DMS79 (cell line): ENCODE measurements at places on chromosomes 1 and 21.
A peak's percentile ranks its signal among the peaks of the same experiment; 100 is the strongest.

GRCh38 chr1:243595527-243596210 is 254.4 kb downstream of the AKT3 start:
- DNase-seq = no peak

- DNase-seq = peak; percentile 15
These were observed 8.6 kb upstream of the MT1HL1 start for GRCh38 chr1:237012788-237013383.

DNA sequence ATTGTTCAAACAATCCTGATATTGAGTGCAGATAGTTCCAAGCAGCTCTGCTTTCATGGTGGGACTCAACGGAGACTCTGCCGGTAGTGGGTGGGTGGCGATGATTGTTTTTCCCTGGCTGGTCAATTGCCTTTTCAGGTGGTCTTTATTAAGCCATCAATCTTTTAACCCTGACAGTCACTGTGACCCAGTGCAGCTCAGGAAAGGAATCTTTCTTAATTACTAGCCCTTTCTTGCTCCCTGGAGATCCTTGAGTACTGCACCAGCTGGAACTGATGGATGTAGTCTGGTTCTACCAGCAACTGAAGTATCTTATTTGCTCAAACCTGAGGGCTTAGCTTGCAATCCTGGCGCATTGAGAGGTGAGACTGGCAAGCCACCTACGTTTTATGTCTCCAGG is 196.4 kb downstream of the PLPP3 start:
- DNase-seq = peak; percentile 70

GRCh38 chr1:41330588-41331545 is 30.4 kb upstream of the FOXO6 start:
- DNase-seq = no peak

DNA sequence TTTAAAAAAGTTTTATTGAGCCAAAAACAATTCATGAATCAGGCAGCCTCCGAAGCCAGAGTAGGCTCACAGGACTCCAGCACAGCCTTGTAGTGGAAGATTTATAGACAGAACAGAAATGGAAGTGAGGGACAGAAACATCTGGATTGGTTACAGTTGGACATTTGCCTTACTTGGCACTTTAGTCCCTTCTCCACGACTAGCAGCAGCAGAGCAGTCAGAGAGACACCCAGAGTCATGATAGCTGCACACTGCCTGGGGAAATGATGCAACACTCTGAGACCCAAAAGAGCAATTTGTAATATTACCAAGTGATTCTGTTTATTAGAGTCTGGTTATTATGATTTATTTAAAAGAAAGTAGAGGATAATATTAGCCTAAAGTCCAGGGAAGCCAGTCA is 72.2 kb upstream of the KRTAP11-1 start:
- no peak for DNase-seq

- no peak for DNase-seq
These were observed 277.2 kb upstream of the GJB5 start for GRCh38 chr1:34477632-34478141.

- DNase-seq = peak; percentile 87
These were observed 136.1 kb downstream of the DISP1 start for GRCh38 chr1:222950892-222951291.

DNA sequence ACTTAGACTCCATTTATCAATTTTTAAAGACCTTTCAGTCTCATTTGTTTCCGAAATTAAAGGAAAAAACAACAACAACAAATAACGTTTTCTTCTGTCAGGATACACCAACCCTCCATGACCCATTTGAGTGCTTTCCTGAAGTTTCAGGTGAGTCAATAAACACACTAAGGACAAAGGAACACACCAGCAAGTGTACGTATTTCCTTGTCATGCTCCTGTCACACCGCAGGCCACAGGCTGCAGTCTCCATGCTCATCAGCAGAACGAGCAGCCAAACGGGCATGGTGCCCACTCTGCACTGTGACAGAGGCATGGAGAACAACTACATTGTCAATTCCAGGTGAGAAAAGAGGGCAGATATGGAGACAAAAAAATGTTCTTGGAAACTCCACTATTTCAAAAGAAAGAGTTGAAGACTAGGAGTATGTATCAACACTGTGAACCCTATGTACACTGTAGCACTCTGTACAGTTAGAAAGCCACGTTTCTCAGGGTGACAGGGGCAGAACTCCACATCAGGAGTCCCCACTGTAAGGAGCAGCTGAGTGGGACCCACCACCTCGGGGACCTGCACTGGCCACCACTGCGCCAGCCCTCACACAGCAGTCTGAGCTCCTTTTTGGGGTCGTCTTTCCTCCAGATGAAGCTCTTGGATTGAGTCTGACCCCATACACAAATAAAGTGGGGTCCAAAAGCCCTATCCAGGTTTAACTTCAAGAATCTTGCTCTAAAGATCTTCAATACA is 2.6 kb downstream of the PTTG1IP start:
- DNase-seq = no peak

DNA sequence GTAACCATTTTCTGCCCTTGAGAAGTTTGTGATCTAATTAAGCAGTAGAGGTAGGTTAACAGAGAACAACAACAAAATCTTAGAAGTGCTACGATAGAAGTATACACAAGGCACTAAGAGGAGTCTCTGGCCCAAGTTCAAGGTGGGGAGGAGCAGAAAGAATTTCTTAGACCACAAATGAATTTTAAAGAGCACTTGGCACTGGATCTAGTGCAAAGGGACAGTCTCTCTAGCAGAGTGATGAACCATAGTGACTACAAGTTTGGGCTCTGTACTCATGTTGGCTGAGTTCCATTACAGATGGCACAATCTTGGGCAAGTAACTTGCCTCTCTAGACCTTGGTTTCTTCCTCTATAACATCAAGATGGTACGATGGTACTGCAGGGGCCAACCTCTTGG is 33.3 kb upstream of the PIGC start:
- DNase-seq = no peak

DNA sequence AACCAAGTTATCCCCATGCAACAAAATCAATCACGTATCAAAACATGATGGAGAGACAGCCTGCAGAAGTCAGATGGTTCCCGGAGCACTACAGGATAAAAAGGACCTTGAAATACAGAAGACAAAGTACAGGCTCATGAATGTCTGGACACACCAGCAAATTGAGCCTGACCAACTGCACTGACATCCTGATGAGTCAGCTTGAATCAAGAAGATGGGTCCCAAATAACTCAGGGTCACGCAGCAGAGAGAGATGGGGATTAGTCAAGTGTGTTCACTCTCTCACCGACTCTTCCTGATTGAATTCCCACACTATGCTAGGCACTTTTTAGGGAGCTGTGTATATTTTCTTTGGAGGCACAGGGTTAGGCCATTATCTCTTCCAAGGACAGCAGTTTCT is 71.1 kb upstream of the DIRAS3 start:
- DNase-seq = no peak

DNA sequence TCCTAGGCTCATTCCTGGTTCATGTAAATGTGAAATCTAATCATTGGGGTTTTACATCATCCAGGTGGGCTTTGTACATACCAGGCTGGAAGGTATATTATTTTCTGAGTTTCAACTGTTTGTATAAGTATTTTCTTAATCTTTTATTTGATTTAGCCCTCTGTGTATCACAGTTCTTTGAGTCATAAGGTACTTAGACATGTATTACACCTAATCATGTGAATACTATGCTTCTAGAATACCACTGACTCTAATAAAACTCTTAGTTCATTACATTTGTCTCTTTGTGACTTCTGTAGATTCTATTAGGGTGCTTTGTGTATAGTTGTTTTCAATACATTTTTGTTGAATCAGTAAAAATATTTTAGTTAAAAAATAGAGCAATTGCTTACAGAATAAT is 92.8 kb downstream of the ZFYVE9 start:
- no peak for DNase-seq

DNA sequence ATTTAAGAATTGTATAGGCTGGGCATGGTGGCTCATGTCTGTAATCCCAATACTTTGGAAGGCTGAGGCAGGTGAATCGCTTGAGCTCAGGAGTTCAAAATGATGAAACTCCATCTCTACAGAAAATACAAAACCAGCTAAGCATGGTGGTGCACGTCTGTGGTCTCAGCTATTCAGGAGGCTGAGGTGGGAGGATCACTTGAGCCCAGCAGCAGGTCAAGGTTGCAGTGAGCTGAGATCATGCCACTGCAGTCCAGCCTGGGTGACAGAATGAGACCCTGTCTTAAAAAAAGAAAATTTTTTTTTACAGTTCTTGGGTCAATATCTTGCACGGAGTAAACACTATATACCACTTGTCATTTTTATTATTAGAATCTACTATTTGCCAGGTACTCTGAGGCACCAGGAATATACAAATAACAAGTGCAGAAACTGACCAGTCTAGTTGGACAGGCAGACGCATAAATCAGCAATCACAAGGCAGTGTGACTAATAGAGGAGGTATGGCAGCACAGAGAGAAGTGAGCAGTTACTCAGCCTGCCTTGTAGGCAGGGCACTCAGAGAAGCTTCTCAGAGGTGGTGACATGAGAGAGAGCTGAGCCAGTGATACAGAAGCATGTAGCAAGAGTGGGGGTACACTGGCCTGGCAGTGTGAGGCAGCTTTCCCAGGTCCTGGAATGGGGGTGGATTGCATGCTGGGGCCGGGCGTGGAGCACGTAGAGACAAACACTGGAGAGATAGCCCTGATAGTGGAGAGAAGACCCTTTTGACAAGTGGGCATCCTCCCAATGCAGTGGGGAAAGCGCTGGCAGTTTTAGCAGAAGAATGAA is 8.0 kb downstream of the PHLDA3 start:
- no peak for DNase-seq

DNA sequence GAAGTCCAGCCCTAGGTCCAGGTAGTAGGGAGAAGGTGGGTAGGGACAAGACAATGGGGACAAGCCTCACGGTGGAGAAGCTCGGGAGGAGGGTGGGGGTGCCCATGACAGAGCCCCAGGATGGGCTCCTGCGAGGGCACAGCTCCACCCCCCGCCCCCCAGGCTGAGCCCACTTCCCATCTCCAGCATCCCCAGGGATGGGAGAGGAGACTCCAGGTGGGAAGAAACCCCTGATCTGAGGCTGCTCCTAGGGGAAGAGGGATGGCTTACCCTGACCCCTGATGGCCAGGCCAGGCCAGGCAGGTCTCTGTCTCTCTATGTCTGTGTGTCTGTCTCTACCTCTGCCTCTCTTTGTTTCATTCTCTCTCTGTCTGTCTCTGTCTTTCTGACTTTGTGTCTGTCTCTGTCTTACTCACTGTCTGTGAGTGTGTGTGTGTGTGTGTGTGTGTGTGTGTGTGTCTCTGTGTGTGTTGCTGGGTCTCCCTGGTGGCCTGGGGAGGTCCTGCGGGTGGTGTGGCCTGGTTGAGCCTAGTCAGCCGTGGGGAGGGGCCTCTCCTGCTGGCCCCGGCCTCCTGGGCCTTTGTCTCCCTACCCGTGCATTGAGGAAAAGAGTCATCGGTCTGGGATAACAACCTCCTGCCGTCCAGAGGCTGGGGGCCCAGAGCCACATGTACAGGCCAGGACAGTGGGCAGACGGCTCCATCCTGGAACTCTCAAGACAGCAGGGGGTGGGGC is 45.7 kb downstream of the WNT9A start:
- DNase-seq = no peak

DNA sequence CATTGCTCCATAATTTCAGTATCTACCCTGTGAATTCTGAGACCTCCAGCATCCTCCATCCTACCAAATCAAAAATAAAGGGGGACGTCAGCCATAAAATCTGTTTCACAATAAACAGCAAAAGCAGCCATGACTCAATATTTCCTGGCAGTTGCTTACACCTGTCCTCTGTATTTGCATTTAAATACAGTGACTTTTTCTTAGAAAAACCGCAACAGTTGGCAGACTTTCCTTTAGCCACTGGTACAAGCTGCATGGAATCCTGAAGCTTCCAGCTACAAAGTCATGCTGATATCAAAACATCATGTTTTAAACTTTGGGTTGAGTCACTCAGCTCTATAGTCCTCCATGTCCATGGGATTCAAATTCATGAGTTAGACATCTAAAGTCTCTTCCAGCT is 278.0 kb upstream of the KAZN start:
- no peak for DNase-seq

GRCh38 chr1:184945678-184946412 is 28.5 kb downstream of the NIBAN1 start:
- no peak for DNase-seq

- DNase-seq = no peak
These were observed 186.1 kb upstream of the CAMK1G start for GRCh38 chr1:209397371-209397770.

DNA sequence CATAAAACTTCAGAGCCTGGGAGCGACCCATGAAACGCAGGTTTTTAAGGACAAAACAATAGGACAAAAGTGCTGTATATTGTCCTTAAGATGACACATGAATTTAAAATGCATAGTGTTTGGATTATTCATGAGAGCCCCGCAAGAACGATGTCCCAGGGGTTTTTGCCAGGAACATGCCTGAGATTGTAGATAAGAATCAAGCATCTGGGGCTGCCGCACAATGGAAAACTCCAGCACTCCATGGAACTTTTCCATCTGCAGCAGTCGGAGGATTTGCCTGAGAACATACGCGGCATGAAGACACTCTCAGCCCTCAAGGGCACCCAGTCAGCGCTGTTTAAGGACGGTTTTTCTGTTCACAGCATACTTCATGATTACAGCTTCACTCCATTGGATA is 5.3 kb upstream of the ERG start:
- no peak for DNase-seq

DNA sequence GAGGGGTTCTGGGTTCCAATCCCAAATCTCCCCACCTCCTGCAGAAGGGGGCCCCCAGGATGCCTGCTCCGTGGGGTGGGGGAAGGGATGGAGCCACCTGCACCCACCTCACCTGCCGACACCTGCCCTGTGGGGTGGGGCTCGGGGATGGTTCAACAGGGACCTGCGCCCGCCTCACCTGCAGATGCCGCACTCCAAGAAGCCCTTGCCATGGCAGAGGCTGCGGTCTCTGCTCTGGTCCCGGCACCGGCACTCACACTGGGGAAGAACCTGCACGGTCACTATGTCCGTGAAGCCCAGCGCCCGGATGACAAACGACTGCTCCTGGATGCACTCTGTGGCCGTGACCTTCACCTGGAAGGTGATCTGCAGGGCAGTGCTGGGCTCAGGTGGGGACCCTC is 18.1 kb upstream of the PTTG1IP start:
- no peak for DNase-seq

DNA sequence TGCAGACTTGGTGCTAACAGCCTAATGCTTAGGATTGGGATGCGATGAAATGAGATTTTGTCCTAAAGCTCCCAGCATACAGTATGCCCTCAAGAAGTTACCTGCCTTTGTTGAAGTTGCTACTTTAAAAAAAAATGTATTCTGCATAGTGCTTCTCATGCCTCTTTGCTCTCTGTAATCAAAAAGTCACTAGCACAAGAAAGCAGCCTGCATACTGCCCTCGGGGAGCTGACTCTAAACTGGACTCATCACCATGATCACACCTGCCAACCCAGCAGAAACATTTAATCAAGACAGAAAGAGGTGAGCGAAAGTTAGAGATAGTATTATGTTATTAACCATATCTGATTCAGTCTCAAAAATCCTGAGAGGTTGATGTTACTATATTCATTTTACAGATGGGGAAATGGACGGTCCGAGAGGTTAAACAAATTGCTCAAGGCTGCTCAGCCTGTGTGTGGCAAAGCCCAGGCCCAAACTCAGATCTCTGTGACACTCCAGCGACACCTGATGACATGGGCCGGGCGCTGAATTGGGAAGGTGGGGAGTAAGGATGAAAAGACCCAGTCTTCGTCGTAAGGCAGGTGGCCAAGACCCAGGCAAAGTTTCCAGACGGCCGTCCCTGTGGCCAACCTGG is 1.1 kb downstream of the BATF3 start:
- DNase-seq = no peak

- DNase-seq = no peak
These were observed 55.9 kb downstream of the HHAT start for GRCh38 chr1:210384625-210385024.
